Stimulated activated CD8-positive, alpha-beta memory T cell treated with anti-CD3 and anti-CD28 coated beads, Interleukin-4, amount 100 ng/mL, for 4 hours (primary cell): ENCODE measurements at places on chromosomes 7 and 10.

GRCh38 chr10:79559726-79560125, 481 bp downstream of the SFTPA2 start:
- no peak for DNase-seq

DNA sequence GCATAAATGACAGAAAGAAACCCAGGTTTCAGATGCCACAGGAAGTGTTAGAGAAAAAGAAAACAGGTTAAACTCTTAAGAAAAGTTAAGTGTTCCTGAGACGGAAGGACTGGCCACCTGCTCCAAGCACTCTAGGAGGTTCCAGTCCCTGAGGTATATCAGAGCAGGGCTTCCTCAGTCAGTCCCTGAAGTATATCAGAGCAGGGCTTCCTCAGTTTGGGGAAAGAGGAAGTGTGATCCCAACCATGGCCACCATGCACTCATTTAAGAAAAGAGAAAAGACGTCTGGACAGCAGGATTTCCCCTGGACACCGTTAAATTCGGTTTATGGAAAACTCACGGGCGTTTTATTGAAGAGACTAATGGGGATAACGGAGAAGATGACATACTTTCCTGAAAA, 133.4 kb upstream of the PFKP start:
- no peak for DNase-seq

- no peak for DNase-seq
Observed at GRCh38 chr7:137282043-137282442, 61.5 kb downstream of the PTN start.

DNA sequence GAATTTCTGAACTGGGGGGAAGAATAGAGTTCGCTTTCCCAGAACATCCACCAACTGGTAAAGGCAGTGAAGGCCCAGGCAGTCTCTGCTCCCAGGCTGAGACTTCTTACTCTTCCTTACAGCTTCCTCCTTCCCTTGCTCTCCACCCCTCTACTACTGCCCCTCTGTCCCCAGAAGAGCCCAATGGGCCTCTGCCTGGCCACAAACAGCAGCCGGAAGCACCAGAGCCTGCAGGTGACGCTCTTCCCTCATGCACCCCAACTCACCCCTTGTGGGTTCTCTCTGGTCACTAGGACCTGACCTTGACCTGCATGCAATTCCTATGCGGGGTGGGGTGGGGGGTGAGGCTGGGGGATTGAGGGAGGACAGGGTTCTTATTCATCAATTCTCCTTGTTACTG, 16.5 kb downstream of the FAM131B start:
- DNase-seq = no peak

- DNase-seq = no peak
Observed at GRCh38 chr10:3773460-3774017, 11.5 kb downstream of the KLF6 start.

DNA sequence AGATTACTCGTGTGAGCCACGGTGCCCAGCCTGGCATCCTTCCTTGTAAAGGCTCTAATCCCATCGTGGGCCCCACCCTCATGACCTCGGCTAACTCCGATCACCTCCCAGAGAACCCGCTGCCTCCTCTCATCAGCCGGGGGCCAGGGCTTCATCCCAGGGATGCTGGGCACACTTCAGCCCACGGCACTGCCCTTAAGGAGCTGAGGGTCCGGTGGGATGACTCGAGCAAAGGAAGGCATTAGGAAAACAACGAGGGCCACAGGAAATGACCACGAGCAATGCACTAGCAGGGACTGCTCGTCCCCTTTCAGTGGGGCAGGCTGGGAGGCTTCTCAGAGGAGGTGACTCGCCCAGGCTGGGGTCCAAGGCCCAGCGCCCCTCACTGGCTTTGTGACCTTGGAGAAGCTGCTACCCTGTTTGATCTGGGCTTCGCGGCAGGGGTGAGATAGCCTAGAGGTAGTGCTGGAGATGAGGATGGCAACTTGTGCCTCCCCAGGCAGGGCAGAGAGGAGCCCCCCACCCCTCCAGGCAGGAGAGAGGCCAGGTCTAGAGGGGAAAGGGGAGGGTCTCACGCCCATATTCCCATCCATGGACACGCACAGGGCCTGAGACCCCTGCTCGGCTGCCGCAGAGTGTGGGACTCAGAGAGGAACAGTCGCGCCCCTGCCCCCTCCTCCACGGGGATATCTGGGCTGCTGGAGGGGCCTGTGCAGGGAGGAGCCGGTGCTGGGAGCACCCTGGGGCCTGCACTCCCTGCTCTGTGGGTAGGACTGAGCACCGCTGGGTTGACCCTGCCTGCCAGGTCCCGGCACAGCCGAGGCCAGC, 26.8 kb downstream of the ELFN1 start:
- DNase-seq = no peak

- DNase-seq = no peak
Observed at GRCh38 chr10:130236711-130237110, 100.5 kb downstream of the GLRX3 start.

GRCh38 chr7:159015454-159016410, 128.9 kb downstream of the VIPR2 start:
- DNase-seq = no peak

DNA sequence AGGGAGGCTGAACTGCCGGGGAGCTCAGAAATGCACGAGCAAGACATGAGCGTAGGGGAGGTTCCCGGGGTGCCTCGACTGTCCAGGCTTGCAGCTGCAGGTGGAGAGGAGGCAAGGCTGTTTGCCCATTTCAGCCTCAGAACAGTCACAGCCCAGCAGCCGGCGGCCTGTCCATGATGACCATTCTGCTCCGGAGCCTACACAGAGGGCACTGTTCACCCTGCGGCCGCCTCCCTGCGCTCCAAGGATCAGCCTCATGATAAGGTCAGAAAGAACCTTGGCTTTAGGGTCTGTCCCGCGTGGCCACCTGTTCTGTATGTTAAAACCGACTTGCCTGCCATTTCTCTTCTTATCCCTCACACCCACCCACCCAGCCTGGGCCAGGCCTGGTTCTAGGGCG, 21.9 kb upstream of the CFAP46 start:
- DNase-seq = no peak

GRCh38 chr7:46990761-46991160, 591.1 kb downstream of the TNS3 start:
- DNase-seq = no peak

DNA sequence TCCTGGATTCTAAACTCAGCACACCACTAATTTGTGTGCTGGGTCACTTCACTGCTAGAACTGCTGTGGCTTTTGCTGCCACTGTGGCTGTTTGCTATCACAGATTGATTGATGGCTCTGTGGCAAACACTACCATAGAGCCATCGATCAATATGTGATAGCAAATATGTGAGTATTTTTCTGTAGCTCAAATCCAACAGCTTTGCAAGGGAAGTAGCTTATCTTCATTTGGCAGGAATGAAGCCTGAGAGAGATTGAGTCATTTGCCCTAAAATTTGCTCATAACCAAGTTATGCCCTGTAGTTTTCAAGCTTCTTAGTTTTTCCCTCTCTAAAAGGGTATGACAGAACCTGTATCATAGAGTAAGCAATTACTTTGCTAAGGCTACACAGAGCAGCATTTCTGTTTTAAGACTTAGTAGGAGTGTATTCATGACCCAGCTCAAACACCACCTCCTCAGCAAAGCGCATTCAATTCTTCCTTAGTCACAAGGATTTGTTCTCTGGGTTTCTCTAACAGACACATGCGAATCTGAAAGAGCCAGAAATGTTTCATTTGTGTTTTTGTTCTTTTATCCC, 43.1 kb downstream of the MINPP1 start:
- DNase-seq = no peak

- DNase-seq = no peak
Observed at GRCh38 chr10:42952349-42952748, 124.5 kb upstream of the RET start.

- DNase-seq = no peak
Observed at GRCh38 chr7:151694828-151695580, 175.3 kb upstream of the RHEB start.

DNA sequence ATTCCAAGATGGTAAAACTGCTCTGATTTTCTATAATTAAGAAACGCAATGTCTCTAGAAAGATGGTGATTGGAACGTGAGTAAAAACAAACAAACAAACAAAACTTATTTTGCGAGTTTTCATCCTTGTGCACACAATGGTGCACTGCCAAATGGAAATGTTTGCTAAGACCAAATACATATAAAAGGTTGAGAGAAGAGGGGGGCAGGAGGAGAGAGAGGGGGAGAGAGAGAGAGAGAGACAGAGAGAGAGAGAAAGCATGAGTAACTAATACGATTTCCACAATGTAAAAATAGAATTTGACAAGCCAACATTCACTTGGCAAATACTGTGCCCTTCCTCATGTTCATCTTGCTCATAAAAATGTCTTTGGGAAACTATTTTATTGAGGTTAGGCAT, 375.4 kb downstream of the CNTNAP2 start:
- no peak for DNase-seq

GRCh38 chr7:46247664-46248063, 326.6 kb upstream of the IGFBP3 start:
- no peak for DNase-seq

- DNase-seq = no peak
Observed at GRCh38 chr10:110613341-110613995, 30.7 kb upstream of the RBM20 start.

- no peak for DNase-seq
Observed at GRCh38 chr7:94874036-94874785, 33.2 kb upstream of the PPP1R9A start.

DNA sequence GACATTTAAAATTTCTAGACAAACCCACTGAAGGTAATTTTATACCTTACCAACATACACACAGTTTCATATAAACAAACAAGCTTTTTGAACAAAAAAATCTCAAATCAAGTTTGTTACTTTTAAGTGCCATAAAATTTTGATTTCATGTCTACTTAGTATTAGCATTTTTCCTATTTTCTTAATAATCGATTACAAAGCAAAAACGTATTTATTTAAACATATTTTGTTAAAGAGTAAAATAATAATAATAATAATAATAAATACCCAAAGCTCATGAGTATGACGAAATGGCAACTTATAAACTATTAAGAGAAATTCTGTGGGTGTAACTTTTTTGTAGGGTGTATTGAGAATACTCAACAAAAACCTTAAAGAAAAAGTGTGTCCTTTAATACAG, 177.6 kb downstream of the GALNT11 start:
- no peak for DNase-seq

- no peak for DNase-seq
Observed at GRCh38 chr10:108388706-108389105, 1224.2 kb upstream of the SORCS1 start.

DNA sequence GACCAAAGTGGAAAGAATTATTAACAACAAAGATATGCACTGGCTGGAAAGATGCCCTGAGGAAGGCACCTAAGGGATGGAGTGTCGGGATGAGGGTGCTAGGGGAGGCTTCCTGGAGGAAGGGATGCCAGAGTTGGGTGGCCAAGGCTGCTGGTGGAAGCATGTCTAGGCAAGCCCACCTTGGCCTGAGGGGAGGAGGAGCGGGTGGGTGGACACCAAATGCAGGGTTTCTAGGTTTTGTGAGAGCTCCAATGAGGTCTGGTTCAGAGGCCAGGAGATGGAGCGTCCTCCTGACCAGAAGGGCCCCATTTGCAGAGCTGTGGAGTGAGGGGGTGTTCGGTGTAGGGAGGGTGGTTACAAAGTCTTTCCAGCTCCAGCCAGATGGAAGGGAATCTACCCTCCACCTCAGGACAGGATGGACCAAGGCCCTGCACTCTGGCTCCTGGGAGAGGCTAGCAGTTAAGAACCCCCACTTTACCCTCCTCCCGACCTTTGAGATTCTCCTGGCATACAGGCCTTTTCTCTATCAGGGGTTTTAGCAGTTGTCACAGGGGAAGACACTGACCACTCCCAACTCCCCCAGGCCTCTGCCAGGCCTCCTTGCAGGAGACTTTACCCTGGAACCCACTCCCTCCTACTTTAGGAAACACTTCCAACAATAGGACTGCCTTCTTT, 3.0 kb upstream of the DDIT4 start:
- DNase-seq = no peak

GRCh38 chr7:144834641-144835144, 1.2 kb downstream of the TPK1 start:
- DNase-seq = no peak
